ENCODE measurements at places on chromosomes 1 and 21. TPM values are rescaled to one million over a fixed set of nuclear protein-coding genes. Genes with fewer than 3 reads are reported as not detected.

DNA sequence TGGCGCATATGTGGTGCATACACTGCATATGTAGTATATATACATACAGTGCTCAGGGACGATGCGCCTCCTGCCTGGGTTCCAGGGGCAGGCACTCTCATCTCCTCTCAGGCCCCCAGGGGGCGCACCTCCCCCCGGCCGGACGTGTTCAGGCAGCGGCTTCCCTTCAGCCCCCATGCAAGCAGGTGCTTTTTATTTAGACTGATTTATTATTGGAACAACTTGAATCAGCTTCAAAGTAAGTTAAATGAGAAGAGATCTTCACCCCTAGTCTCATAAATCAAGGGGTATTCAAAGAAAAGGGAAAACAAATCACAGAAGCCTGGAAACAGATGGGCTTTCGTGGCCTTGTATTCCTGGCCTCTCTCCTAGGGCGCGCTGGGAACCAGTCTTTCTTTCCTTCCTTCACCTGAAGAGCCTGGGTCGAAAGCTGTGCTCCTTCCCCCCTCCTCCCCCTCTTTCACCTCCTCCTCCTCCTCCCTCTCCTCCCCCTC is 64.6 kb downstream of the UBIAD1 start:
- DNase-seq, result no peak

The SLC16A4 gene
- 5.8 TPM for total RNA-seq

GRCh38 chr1:22263359-22263758 is 120.5 kb upstream of the WNT4 start:
- DNase-seq, result no peak

The AMY2A gene
- total RNA-seq, result not detected

DNA sequence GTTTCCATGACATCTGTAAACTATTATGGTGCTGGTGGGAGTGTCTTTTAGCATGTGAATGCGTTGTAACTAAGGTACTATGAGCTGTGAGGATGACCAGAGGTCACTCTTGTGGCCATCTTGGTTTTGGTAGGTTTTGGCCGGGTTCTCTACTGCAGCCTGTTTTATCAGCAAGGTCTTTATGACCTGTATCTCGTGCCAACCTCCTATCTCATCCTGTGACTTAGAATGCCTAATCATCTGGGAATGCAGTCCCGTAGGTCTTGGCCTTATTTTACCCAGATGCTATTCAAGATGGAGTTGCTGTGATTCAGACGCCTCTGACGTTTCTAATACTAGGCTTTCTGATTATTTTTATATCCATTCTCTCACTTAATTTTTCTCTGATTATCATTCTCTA is 9.4 kb downstream of the NCAM2 start:
- no peak for DNase-seq

DNA sequence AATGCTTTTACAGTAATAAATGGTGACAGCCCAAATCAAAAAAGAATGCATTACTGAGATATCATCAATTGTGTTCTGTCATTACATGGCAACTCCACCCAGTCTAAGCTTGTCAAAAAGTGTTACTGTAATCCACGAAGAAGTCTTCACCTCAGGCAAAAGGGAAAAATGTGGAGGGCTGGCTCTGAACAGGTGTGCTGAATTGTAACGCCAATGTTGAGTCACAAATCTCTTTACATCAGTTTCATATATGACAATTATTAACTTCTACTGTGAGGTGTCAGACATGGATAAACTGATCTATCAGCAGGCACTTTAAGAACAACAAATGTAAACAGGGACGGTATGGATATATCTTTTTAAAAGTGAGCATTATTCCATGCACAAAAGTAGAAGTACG is 98.5 kb upstream of the DMRTA2 start:
- no peak for DNase-seq

GRCh38 chr1:226425431-226426031 is 17.6 kb upstream of the PARP1 start:
- DNase-seq, result no peak

GRCh38 chr1:183516725-183517124 is 44.4 kb downstream of the SMG7 start:
- DNase-seq, result no peak

The RHD gene
- total RNA-seq, result 0.16 TPM

DNA sequence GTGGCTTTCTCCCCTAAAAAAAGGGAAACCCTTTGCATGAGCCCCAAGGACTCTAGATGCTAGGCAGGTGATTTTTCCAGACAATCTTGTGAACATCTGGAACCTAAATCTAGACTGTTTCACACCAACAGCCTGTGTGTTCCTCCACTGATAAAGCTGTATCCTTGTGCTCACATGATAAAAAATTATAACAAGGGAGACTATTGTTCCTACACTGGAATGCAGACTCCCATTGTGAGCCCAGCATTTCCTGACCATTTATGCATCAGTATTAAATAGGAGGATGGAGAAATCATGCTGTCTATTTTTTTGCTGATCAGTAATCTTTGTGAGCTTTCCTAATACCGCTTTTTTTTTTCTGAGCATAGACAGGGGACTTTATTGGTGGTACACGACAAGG is 52.5 kb downstream of the ZNF697 start:
- DNase-seq, result no peak

- no peak for DNase-seq
Measured at GRCh38 chr21:46226920-46227599, 1.5 kb downstream of the LSS start.

The PDPN gene
- total RNA-seq, result 5.9 TPM

GRCh38 chr1:117623698-117624097 is 17.9 kb downstream of the TENT5C start:
- no peak for DNase-seq

GRCh38 chr1:17856496-17857108 is 101.5 kb downstream of the ACTL8 start:
- no peak for DNase-seq

DNA sequence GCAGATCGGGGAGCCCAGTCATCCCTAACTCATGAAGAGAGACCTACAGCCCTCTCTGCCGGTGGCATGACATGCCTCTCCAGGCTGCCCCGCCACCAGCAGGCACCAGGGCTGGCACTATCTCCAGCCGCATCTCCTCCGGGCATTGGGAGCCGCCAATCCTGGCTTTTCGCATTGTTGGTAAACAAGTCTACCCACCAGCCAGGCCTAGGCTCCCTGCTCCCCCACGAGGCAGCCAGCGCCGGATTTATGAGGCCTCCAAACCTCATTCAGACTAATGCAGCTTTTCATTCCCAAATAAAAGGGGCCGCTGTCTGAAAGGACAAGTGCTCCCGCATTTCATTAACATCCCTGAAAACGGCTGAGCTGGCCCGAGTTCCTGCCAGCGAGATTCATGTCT is 3.4 kb upstream of the GRIK3 start:
- DNase-seq, result no peak

The GPR37L1 gene
- total RNA-seq, result 1.1 TPM

GRCh38 chr1:190957565-190957964 is 479.9 kb upstream of the BRINP3 start:
- DNase-seq, result no peak

DNA sequence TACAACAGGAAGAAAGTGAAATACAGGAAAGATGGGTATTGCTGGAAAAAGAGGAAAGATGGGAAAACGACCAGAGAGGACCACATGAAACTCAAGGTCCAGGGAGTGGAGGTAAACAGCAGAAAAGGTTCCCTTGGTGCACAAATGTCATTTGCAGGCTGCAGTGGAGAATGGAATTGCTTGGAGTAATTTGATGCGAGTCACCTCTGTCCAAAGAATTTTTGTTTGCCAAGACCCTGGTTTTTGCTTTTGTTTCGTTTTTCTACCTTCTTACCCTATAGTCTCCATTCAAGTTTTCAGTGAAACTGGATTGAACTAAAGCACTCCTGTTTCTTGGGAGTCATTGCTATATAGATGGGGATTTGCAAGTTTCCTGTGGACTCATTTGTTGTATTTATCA is 464.3 kb downstream of the CAMTA1 start:
- no peak for DNase-seq

The MTX1 gene
- total RNA-seq, result 15.3 TPM

The MANEAL gene
- 30.7 TPM for total RNA-seq

- no peak for DNase-seq
Measured at GRCh38 chr1:210214573-210215409, 17.8 kb upstream of the SERTAD4 start.

- DNase-seq, result no peak
Measured at GRCh38 chr1:51661081-51661518, 44.2 kb downstream of the OSBPL9 start.

The VAV3 gene
- 2.8 TPM for total RNA-seq

GRCh38 chr1:10594595-10595223 is 120.0 kb downstream of the PEX14 start:
- DNase-seq, result no peak

- DNase-seq, result no peak
Measured at GRCh38 chr1:207316141-207316540, 5.3 kb upstream of the CD55 start.

The POU3F1 gene
- 9.4 TPM for total RNA-seq

GRCh38 chr1:21579791-21580190 is 70.6 kb downstream of the ALPL start:
- DNase-seq, result no peak

GRCh38 chr1:114219172-114219868 is 65.7 kb upstream of the SYT6 start:
- DNase-seq, result no peak

DNA sequence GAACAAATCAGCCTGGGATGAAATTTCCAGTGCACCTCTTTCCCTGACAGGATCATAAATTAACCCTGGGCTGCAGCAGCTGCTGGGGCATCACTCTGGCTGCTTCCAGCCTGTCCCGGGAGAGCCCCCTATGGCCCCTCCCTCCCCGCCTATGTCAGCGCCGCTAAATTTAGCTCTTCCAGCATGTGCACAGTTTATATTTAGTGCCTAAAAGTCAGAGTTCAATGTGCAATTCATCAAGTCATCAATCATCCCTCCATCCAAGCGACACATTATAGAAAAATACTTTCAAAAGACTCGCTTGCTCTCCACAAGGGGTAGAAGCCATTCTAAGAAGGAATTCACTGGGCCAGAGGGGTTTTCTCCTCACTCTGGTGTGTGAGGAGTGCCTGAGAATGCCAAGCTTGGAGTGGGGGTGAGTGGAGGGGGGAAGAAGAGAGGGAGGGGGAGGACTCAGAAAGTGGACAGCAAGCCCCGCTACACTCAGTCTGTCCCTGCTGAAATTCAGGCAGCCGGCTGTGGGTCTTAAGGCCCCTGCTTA is 37.4 kb downstream of the XCL1 start:
- DNase-seq, result no peak

- no peak for DNase-seq
Measured at GRCh38 chr21:39669485-39669884, 56.7 kb downstream of the B3GALT5 start.

DNA sequence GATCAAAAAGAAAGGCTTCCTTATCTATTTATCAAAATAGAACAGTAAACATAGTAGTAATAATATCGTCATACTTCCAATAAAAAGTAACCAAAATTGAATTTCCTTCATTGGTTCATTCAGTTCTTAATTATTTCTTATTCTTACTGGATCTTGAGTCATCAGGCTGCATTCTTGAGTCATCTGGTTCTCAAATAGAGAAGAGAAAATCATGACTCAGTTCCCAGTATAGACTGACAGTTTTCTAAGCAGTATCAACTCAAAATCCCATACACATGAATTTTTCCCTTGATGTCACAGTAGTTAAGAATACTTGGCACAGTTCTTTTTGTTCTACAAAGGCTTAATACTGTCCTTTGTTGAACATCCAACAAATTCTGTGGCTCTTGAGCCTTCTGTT is 626.9 kb upstream of the ADGRL4 start:
- DNase-seq, result no peak

GRCh38 chr1:43322506-43322905 is 15.1 kb upstream of the MPL start:
- DNase-seq, result no peak

DNA sequence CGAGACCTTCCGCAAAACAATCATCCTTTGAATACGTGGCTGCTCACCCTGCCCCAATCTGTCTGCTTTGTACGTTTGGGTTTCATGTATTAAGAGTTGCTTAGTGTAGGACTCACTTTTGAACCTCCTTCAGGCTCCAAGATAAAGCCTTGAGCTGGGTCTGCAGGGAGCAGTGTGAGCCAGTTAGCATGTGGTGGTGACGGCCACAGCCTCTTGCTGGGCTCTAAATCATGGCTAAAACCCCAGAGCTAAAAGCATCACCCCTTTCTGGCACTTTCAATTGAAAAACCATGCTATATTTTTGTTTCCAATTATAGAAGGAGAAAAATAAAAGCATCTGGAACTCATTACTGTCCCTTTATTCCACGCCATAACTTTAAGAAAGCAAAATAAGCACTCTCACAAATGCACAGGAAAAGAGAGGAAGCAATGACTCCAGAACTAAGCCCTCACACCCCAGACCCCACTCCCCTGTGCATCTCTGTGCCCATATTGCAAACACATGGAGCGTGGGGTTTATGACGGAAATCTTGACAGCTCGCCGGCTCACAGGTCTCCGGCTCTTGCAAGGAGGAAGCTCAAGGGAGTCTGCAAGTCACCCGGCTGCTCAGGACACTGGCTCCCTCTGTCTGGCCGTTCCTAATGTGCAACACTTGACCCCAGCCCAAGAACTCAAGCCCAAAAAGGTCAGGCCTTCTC is 135.5 kb downstream of the MIS18A start:
- no peak for DNase-seq

- no peak for DNase-seq
Measured at GRCh38 chr1:23927097-23927496, 13.9 kb upstream of the CNR2 start.

GRCh38 chr1:47724432-47724999 is 272.7 kb downstream of the TRABD2B start:
- no peak for DNase-seq

The RABIF gene
- 15.3 TPM for total RNA-seq

GRCh38 chr1:64495878-64496277 is 25.9 kb downstream of the CACHD1 start:
- no peak for DNase-seq

DNA sequence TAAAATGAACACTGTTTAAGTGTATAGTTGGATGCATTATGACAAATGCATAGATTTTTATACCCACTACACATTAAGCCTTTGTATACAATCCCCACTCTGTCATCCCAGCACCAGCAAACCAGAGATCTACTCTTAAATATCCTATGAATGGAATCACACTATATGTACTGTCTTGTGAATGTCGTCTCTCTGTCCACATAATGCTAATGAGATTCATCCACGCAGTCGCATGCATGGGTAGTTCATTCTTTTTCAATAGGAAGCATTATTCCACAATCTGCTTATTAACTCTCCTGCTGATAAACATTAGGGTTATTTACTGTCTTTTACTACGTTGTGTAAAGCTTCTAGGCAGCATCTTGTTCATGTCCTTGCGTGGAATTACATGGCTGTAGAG is 892.3 kb downstream of the LTN1 start:
- no peak for DNase-seq

GRCh38 chr1:56034847-56035481 is 544.4 kb downstream of the PLPP3 start:
- DNase-seq, result no peak

GRCh38 chr21:35716876-35717565 is 343.3 kb downstream of the SETD4 start:
- DNase-seq, result no peak

DNA sequence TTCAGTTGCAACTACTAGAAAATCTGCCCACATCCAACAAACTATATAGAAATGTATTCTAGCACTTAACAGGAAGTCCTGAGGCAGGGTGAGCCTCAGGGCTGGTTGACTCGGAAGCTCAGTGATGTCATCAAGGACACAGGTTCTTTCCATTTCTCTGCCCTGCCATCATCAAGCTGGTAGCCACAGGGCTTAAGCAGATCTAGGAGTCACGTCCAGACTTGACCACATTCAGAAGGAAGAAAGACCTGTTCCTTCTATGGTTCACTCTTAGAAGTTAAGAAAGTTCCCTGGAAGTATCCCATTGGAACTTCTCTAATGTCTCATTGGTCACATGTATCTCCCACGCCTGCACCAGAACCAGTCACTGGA is 438.1 kb downstream of the PRDM2 start:
- no peak for DNase-seq
